ENCODE measurements at places on chromosomes 2 and 18.
A peak's percentile ranks its signal among the peaks of the same experiment; 100 is the strongest.

DNA sequence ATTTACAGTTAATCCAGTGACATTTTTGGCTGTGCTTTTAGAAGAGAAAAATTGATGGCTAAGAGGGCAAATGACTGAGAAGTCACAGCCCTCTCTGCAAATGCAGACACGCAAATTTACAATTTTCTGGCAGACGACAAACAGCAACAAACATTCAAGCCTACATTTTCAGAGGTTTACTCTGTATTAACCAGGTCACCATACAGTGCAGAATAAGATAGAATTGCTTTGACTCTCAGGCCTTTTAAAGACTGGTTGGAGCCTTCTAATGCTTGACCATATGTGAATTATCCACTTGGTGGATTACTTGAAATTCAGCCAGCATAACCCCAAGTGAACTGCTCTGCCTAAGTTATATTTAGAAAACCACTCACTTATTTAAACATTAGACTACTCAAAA is 280.9 kb upstream of the STON1 start:
- DNase-seq = no peak

- no peak for DNase-seq
Observed at GRCh38 chr2:219648963-219649362, 21.5 kb downstream of the SLC4A3 start.

DNA sequence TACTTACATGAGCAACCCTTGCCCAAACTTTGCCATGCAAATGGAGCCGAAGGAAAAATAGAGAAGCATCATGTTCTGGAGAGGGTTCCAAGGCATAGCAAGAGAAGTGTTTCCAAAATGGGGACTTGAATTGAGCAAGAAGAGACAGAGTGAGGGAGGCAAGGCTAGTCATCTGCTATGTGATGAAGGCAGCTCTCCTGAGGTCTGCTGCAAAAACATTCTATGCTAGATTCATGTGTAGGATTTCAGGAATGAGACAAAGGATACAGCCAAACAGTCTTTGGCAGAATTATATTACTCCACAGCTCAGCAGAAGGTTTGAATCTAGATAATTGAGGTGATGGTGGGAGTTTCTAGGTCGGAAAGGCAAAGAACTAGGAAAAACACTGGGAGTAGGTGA is 24.1 kb upstream of the MRPL19 start:
- no peak for DNase-seq

DNA sequence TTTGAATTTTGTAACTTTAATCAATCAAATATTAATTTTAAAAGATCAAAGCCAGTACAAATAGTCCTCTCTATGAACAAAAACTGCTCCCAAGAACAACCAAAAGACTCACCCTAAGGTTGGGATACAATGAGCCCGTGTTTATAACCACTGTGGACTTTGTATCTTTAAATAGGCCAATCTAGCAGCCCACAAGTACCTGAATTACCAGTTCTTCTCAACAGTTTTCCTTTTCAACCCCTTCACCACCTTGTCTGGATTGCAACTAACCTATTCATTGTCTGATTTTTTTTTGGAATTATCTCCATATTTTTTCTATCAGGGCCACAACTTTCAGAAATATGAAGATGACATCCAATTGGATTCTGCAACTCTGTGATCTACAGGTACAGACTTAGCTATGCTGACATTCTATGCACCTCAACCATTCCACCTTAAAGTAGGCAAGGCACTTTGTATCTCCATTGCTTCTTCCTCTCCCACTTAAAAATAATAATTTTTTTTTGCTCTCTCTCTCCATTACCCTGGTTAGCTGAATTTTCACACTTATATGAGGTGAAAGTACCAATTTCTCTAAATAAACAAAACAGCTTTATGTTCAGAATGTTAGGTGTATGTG is 81.9 kb upstream of the MAPRE2 start:
- no peak for DNase-seq

DNA sequence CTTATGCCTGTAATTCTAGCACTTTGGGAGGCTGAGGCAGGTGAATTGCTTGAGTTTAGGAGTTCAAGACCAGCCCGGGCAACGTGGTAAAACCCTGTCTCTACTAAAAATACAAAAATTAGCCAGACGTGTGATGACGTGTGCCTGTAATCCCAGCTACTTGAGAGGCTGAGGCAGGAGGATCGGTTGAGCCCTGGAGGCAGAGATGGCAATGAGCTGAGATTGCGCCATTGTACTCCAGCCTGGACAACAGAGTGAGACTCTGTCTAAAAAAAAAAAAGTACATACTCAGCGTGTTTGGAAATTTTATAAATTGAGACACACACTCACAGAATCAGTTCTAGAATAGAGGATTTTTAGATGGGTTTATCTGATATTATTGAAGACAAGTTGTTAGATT is 17.1 kb upstream of the GIGYF2 start:
- DNase-seq = no peak

- DNase-seq = no peak
Observed at GRCh38 chr2:102107741-102108070, 34.8 kb upstream of the IL1R1 start.

GRCh38 chr2:199216253-199216652 is 241.5 kb downstream of the SATB2 start:
- DNase-seq = no peak

DNA sequence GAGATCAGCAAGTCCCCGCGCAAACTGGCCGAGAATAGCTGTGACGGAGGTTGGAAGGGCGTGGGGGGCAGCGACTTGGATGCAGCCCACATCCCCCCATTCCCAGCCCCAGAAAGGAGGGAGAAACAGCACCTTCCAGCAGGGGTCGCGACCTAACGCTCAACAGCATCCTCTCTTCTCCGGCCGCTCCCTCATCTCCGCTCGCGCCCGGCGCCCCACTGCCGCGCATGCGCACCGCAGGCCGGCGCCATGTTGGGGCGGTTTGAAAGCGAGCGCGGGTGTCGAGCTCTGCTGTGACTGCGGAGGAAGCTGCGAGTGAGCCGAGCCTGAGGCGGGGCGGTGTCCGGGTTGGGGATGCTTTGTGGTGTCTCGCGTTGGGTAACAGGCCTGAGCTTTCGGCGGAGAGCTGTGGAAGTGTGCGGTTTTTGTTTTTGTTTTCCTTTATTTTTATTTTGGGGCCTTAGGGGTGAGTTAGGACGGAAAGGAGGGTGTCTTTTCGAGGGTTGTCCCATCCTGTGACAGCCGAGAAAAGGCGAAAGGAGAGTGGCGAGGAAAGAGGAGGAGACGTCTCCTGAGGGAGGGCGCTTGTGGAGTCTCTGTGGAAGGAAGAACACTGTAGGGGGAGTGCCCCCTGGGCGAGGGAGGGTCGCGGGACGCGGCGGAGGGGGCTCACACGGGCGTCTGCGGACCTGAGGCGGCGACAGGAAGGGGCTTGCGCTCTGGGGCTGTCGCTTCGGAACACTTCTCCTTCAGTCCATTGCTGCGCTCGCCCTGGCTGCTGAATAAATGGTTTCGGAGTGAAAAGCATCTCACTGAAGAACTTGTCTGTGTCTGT is at the start of the genes C18orf54 and STARD6:
C18orf54 (plus strand) TSS at position 247 of the 835 bp plus-strand sequence. CDS start 2,667 bp downstream, outside the sequence.
STARD6 (minus strand) TSS at position 199 of the 835 bp plus-strand sequence. CDS start 3,285 bp downstream, outside the sequence.
- peak; percentile 83 for DNase-seq

- DNase-seq = no peak
Observed at GRCh38 chr2:55721596-55722215, 28.1 kb upstream of the PNPT1 start.

DNA sequence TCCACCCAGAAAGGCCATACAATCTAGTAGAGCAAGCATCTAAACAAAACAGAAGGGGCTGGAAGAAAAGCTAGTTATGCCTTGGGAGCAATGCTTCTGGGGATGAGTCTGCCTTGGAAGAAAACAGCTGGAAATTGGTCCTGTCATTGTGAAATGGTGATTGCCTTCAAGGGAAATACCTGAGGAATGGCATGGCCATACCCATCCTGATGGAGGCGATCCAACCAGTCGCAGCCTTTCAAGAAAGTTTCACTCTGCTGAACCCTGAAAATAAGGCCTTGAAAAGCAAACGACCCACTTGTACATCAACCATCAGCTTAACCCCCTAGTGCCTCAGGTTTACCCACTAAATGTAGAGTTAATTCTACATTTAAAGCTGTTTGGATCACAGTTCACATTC is 72.6 kb upstream of the PID1 start:
- DNase-seq = no peak

DNA sequence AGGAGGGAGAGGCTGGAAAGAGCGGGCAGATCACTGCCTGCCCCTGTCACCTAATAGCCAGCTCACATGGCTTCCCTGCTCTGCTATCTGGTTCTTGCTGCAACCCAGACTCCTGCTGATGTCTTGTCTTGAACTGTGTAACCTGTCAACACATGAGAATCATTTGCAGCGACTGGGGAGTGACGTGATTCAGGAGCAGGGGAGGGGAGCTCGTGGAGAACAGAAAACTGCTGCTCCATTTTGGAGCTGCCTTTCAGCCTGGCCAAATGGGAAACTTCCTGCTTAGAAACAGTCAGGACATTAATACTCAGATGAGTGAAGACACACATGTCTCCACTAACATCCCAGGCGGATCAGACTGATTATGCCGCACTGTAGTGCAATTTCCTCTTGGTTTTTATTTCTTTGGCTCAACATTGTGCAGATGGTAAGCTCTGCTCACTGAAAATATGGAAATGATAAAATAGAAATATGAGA is 38.1 kb downstream of the RPL37A start:
- DNase-seq = no peak

DNA sequence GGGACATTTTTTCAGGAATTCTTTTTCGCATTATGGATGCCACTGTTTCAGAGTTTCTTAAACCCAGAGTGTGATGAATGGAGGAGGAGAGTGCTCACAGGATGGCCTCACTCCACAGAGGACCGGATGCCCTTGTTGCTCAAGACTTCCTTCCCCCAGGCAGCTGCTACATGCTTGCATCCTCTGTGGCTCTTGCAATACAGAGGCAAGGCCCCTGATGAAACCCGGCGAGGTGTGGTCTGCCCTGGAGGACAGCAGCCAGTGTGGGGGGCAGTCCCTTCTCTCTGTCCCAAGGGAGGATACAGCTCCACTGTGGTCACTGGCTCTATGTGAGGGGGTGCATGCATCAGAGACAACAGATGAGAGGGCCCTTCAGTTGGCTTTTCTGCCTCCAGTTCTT is 109.6 kb downstream of the SH3RF3 start:
- no peak for DNase-seq

GRCh38 chr2:43444989-43445645 is 150.7 kb downstream of the THADA start:
- no peak for DNase-seq

GRCh38 chr18:47586418-47587070 is 335.1 kb upstream of the SKOR2 start:
- DNase-seq = no peak

GRCh38 chr2:103448495-103448894 is 686.7 kb downstream of the TMEM182 start:
- no peak for DNase-seq

DNA sequence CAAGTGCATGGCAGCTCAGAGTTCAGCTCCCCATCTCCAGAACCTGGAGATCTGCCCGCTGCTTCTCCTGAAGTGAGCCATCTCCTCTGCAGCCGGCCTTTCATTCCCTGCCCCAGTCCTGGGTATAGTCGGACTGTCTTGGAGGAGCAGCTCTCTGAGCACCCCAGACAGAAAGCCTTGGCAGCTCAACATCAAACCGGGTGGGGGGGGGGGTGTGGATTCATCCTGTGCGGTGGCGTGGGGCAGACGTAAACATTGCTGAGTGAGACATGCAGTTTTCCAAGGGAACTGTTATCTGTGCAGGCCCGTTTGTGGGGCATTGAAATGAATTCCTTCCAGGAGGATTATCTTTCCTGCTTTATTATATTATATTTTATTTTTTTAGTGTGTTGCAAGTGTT is 125.9 kb upstream of the MYCN start:
- no peak for DNase-seq

DNA sequence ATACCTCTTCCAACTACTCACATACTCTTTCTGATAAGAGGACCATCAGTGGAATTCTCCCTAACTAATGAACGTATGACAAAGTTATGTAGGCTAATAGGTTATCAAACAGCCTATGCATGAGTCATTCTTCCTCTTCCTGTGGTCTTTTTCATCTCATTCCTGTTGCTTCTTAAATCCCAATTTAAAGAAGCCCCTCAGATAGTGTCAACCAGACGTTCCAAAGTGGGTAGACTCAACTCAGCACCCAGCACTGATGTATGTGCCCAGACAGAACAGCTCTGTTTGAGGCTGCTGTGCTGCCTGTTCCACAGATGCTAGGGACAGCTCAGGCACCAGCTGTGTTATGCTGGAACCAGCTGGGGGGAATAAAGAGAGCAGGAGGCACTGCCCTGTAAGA is 52.6 kb downstream of the CXCR4 start:
- no peak for DNase-seq

DNA sequence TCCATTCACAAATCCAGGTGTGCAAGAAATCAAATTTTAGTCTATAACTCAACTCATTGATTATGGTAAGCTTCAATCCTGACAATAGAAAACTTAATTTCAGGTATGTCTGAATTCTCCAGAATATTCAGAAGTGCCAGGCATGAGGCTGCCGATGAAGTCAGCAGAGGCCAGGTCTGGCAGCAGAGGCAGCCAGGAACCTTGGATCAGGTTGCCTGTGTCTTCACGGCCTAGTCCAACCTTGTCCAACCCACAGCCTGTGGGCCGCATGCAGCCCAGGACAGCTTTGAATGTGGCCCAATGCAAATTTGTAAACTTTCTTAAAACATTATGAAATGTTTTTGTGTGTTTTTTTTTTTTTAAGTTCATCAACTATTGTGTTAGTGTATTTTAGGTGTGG is 46.9 kb upstream of the ASPRV1 start:
- DNase-seq = no peak

DNA sequence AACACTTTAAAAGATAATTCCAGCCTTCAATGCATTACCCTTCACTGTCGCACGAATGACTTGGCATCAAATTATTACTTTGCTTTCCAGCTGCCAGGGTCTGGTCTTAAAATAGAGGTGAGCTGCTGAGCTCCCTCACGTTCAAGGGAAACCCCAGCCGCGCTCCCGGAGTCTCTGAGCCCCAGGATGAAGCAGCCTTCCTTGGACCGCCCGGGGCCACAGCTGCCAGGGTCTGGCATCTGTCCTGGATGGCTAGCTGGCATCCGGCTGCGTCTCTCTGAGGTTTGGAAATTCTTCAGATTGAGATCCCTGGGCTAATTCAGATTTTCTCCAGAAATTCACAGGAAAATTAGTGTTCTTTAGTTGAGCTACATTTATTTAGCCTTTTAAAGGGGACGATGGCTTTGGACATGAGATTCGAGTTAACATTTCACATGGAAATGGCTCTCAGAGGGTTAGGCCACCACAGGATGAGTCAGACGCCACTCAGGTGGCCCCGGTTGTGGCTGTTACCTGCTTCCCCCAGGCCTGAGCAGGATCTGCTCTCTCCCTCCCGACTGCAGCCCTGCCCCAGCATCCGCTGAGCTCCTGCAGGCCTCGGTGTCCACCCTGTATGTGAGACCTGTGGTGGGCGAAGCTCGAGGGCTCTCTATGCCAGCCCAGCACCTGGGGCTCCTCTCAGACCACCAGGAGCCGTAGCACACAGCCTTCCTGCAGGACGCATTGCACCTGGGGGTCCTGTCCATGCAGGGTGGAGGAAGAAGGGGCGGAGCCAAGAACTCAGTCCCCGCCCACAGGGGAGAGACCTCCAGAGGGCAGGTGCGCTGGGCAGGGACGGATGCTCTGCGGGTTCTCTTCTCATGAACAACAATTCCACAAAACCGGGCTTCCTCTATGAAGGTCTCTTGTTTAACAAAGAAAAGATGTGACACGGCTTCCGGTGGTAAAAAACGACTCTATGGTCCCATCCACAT is 255.5 kb downstream of the TWIST2 start:
- DNase-seq = no peak

- DNase-seq = no peak
Observed at GRCh38 chr2:38592951-38593350, 9.8 kb downstream of the HNRNPLL start.

- DNase-seq = no peak
Observed at GRCh38 chr2:241948901-241949735, 79.6 kb downstream of the RTP5 start.

All from T-helper 1 cell (primary cell).